ENCODE measurements at places on chromosomes 1 and 21. TPM values are rescaled to one million over a fixed set of nuclear protein-coding genes. Genes with fewer than 3 reads are reported as not detected.

DNA sequence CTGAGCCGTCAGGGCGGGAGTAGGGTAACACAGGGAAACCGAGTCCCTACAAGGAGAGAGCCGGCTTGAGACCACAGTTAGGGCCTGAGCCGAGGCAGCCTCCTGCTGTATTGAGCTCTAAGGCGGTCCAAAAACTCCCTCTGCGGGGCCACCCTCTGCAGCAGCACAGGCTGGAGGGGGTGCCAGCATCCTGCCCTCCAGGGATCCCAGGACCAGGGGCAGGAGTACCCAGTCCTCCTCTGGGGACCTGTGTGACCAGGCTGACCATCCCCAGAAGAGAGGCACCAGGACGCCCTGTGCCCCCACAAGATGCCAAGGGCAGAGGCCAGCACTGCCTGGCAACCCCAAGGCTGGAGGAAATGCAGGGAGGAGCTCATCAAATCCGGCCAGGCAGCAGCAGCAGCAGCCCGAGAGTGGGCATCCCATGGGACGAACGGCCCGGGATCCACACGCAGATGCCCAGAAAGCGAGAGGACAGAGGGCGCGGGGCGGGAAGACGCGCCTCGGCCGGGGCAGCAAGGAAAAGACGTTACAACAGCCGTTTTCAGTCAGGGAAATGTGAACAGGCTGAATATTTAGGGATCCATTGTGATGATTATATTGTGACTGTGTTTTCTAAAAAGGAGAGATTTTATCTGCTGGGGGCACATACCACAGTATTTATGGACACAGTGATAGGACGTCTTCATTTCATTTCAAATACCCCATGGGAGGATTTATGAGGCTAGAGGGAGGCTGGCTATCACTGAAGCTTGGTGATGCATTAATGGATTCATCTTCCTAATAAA, 57.1 kb upstream of the COL18A1 start:
- DNase-seq = no peak

DNA sequence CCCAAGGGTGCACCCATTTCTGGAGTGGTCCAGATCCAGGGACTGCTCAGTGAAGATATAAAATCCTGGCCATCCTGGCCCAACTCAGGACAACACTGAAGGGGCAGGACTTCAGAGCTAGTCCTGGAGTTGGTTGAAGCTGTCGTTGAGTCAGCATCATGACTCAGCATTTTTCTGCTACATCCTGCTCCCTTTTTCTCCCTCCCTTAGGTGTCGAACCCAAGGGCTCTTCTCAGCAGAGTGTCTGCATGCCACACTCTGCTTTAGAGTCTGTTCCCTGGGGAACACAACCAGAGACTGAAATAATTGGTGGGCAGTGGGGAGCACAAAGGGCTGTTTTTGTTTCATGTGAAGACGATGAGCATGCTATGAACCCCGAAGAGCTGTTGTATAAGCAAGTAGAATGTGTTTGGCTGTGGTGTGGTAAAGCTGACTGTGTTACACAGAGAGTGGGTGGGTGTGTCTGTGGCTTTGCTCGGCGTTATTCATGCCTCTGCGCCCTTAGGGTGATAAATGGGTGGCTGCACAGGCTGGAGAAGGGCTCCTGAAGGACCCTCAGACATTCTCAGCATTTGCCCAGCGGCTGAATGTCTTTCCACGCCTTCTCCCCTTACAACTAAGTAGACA, 167.2 kb downstream of the CYYR1 start:
- no peak for DNase-seq

The RIT1 gene
- polyA plus RNA-seq = 26.5 TPM

The LDLRAP1 gene
- 14.3 TPM for polyA plus RNA-seq
